ENCODE measurements at places on chromosomes 4 and X. TPM values are rescaled to one million over a fixed set of nuclear protein-coding genes. Genes with fewer than 3 reads are reported as not detected.

- no peak for DNase-seq
Observed at GRCh38 chr4:112371361-112371760, 74.2 kb downstream of the ALPK1 start.

The PF4V1 gene
- not detected for total RNA-seq

DNA sequence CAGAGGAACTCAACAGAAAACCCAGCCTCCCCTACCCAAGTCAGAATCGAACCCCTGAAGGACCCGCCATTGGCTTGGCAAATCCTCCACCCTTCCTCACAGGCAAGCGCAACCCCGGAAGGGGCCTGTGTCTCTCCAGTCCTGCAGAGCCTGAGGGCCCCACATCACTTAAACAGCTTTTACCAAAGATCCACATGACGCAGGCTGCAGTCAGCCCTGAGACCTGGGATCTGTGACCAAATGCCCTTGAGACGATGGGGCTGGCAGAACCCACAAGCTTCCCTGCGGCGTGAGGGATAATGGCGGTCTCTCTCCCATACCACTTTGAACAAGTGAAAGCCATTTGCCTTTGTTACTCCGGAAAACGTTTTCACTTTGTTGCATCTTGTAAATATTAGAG is 54.9 kb downstream of the ACOX3 start:
- peak; percentile 47 for DNase-seq

GRCh38 chr4:17094159-17094875 is 195.9 kb upstream of the LDB2 start:
- DNase-seq = no peak

DNA sequence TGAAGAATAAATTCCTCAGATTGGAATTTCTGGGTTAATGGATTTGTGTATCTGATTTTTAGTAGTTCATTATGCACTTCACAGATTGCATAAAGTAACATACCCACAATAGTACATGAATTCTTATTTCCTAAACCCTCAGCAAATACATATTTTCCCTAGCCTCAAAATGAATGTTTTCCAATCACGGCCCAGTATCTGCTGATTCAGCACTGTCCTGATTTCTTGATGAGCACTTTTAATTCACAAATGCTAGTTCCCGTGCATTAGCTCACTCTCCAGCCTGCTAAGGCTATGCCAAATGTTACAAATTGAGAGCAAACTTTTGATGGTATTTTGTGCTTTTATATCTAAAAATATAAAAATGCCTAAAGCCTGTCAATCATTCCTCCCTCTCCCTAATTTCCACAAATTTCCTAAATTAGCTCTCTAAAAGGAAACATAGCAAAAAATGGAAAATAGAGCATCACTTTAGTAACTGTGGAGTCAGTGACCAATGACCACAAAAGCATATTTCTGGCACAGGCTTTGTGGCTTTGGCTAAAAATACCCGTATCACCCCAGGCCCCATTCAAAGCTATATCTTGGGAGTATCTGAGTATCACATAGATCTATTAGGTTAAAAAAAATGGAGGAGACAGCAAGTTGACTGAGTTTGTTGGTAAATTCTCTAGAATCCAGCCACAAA is 75.5 kb downstream of the NAF1 start:
- DNase-seq = no peak

GRCh38 chr4:87317527-87317926 is 5.2 kb downstream of the HSD17B13 start:
- DNase-seq = no peak

DNA sequence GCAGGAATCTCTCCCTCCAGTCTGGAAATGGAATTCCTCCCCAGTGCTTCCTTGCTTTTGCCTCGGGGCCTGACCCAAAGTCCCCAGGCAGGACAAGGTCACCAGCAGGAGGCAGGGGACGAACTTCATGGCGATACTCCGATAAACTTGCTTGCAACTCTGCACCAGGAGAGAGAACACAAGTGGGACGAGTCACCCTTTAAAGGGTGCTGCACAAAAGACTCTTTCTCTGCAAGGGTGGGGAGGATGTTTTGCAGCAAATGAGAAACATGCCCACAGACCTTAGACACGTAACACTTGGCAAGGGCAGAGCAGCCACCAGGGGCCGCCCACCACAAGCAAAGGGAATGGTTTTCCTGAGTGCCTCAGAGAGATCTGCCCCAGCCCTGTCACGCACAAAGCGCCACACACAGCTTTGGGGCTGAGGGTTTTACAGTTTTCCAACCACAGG is at the start of gene FGFBP2:
TSS of gene FGFBP2 (minus strand) at position 175 of the 451 bp plus-strand sequence. CDS start at position 129, 46 bp downstream.
- DNase-seq = no peak

DNA sequence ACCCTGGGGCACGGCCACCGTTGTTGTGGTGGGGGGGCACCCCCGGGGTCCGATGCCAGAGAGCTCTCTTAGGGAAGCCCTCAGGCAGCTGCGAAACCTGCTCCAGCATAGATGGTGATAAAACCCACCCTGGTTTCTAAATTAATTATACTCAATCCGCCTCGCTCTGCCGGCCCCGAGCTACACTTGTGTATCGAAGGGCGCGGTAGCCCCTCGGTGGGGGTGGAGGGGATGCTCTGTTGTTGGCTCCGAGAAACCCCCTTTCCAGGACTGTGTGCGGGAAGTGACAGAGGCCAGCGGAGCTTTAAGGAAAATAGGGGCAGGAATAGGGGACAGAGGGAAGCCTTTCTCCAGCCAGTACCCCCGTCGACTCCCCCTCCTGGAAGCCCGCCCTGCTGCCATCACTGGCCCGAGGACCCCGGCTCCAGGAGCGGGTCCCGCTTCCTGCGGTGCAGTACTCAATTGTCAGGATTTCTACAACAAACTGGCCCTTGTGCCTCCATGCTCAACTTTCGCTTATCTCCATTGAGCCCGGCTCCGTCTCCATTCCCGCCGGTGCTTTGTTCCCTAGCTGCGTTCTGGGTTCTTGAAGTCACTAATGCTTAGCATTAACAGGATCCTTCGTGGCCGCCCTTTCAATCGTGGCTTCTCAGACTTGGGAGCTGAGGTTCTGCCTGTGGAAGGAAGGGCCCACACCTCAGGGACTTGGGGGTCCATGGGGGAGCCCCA is 408.2 kb downstream of the BCOR start:
- DNase-seq = no peak

The NAA11 gene
- not detected for total RNA-seq

- DNase-seq = no peak
Observed at GRCh38 chrX:36573720-36574119, 434.4 kb upstream of the FAM47C start.

- no peak for DNase-seq
Observed at GRCh38 chr4:85393201-85393600, 81.7 kb upstream of the ARHGAP24 start.

The TMPRSS11A gene
- total RNA-seq = not detected

- no peak for DNase-seq
Observed at GRCh38 chr4:13521047-13521446, 23.3 kb downstream of the NKX3-2 start.

The RIBC1 gene
- 0.99 TPM for total RNA-seq

- no peak for DNase-seq
Observed at GRCh38 chrX:115054876-115055275, 37.5 kb upstream of the IL13RA2 start.

DNA sequence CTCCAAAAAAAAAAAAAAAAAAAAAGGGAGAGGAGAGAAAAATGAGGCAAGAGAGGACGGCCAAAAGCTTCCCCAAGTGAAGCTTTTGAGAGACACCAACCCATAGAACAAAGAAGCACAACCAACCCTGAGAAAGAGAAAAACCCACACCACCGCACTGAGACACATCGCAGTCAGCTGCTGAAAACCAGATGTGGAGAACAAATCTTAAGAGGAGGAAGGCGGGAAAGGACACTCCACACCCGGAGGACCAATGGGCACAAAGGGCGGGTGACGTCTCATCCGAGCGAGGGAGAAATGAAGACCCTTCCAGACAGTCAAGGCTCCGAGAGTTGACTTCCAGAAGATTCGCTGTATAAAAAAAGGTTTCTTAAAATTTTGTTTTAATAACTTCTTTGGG is 112.1 kb downstream of the AFAP1 start:
- no peak for DNase-seq

DNA sequence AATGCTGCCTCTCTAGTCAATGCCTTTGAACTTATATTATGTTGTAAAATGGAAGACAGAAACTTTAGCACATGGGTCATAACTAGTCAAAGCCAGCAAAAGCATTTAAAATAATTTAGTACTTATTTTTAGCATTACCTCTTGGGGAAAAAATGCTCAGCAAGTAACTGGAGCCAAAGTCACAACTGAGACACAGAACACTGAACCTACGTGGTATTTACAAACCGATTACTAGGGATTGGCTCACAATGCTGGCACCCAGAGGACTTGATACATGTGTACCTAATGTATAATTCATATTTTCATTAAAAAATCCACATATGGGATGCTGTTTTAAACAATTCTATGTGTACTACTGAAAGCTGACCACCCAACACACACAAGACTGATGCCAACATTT is 38.4 kb downstream of the PHKA2 start:
- DNase-seq = no peak

Data from chondrocyte (in vitro differentiated cells).